ENCODE measurements at places on chromosomes 7 and 10.

DNA sequence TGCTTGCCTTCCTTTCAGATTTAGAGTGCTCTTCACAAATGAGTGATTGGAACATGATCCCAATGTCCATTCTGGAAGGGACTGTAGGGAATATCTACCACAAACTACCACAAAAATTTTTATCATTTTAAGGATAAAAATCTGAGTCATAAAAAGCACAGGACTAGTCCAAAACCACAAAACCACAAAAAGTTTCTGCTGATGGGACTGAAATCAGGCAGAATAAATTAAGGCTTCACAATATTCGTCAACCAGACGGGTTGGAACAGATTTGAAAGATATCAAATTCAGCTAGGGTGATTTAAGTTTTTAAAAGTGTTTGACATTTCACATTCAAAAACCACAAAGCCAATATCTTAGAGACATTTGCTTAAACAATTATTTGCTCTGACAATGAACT, 100.1 kb upstream of the PTN start:
- DNase-seq: no peak
- H3K27ac ChIP-seq: no peak overlapping the region
- no peaks in the 10 kb centered on the region for H3K36me3 ChIP-seq
- H3K27me3 ChIP-seq: no peaks in the 10 kb centered on the region

DNA sequence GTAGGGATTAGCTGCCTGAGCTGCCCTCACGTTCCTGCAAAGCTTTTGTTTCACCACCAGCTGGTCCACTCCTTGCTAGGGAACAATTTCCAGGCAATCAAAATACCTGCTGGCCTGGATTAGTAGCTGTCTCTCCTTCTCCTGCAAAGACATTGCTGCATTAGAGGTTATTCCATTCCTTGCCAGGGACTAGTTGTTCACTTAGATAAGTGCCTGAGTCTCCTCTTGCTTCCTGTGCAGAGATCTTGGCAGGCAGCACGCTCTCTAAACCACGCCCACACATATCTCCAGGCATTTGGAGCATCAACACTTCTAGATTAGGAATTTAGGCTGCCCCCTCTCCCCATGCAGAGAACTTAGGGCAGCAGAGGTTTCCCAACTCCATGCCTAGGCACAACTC, 150.4 kb upstream of the SMIM30 start:
- H3K27me3 ChIP-seq: no peaks in the 10 kb centered on the region
- no peaks in the 10 kb centered on the region for H3K36me3 ChIP-seq
- no peak for DNase-seq
- H3K4me1 ChIP-seq: no peaks in the 10 kb centered on the region
- H3K4me3 ChIP-seq: no peak overlapping the region
- H3K27ac ChIP-seq: no peak overlapping the region

GRCh38 chr7:42198974-42199668, 37.9 kb downstream of the GLI3 start:
- H3K36me3 ChIP-seq: no peaks in the 10 kb centered on the region
- no peak for DNase-seq
- no peak overlapping the region for H3K27ac ChIP-seq
- no peaks in the 10 kb centered on the region for H3K27me3 ChIP-seq
- H3K4me1 ChIP-seq: peaks cover 6% of the 10 kb centered on the region
- no peak overlapping the region for H3K4me3 ChIP-seq

DNA sequence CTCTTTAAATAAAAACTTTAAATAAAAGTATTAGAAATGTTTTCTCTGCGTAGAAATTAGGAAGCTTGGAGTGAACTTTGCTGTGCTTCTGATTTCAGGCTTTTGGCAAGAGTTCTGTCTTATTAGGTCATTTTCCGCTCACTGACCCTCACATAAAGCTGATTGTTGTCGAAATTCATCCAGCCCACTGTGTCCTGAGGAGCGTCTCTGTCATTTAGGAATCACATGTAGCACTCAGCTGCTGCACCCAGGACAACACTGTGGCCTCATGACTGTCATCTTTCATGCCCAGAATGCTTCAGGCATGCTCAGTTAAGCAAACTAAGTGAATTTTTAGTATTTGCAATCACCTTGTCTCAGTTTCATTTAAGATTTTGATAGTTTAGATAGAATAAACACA, 57.8 kb upstream of the MSRB2 start:
- H3K4me1 ChIP-seq: no peaks in the 10 kb centered on the region
- H3K27ac ChIP-seq: no peak overlapping the region
- no peaks in the 10 kb centered on the region for H3K27me3 ChIP-seq
- H3K4me3 ChIP-seq: no peak overlapping the region
- no peak for DNase-seq

DNA sequence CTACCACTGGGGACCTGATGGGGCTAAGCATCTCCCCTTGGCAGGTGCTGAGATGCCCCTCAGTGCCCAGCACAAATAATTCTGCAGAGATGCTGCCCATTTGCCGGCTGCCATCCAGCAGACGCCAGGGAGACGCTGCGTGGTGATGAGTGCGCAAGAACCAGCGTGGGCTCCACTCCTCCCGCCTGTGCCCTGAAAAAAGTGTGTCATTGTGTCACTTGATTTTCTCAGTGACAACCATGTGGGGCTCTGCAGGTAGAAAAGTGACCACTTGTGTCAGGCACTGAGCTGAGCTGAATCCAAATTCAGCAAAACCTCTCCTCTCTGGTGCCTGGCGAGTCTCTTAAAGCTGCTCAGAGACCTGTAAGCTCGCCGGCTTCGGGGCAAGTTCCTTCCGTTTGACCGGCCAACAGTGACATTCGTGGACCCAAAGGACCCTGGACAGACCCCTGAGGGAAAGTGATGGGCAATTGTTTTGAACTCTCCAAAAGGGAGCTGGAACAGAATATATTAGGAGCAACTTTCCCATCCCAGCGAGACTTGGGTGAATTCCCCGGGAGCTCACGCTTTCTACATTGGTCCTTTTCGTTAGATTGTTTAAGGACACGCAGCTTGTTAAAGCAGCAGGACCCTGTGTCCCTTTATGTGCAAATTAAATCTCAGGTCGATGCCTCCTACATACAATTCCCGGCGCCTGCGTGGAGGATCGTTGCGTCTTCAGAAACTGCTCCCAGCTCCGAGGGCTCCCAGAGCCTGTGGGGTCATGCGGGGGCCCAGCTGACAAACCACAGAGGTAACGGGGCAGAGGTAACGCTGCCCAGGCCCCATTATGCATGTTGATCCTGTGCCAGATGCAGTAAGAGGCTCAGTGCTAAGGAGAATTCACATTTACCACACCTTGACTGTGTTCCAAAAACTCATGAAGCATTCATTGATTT, 332.7 kb downstream of the ADARB2 start:
- H3K27me3 ChIP-seq: peaks cover 2% of the 10 kb centered on the region
- no peaks in the 10 kb centered on the region for H3K36me3 ChIP-seq

- H3K27ac ChIP-seq: no peak overlapping the region
- no peaks in the 10 kb centered on the region for H3K4me1 ChIP-seq
- peaks cover 3% of the 10 kb centered on the region for H3K27me3 ChIP-seq
- H3K36me3 ChIP-seq: no peaks in the 10 kb centered on the region
- H3K4me3 ChIP-seq: no peak overlapping the region
Measured at GRCh38 chr10:44020322-44021111, 364.4 kb downstream of the CXCL12 start.

DNA sequence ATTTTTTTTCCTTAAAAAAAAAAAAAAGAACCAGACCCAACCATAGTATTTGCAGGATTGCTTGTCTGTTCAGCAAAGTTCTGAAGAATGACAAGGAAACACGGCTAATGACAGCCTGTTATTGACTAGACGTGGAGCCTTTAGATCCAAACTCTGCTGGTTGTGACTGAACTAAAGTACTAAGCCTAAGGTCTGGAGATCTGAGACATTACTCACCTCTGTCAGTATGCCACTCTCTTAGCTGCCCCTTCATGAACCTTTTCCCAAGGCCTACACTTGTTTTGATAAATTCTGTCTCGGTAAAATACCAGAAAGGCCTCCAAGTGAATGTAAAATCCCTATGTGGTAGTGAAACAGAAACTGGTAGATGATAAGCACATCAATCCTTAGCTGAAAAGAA, 101.0 kb downstream of the CABCOCO1 start:
- DNase-seq: no peak
- no peaks in the 10 kb centered on the region for H3K36me3 ChIP-seq
- peaks cover 16% of the 10 kb centered on the region for H3K4me1 ChIP-seq
- no peaks in the 10 kb centered on the region for H3K27me3 ChIP-seq

GRCh38 chr10:122264931-122265330, 6.2 kb upstream of the BTBD16 start:
- no peaks in the 10 kb centered on the region for H3K4me1 ChIP-seq
- H3K36me3 ChIP-seq: no peaks in the 10 kb centered on the region
- no peaks in the 10 kb centered on the region for H3K27me3 ChIP-seq
- H3K27ac ChIP-seq: no peak overlapping the region
- H3K4me3 ChIP-seq: no peak overlapping the region

DNA sequence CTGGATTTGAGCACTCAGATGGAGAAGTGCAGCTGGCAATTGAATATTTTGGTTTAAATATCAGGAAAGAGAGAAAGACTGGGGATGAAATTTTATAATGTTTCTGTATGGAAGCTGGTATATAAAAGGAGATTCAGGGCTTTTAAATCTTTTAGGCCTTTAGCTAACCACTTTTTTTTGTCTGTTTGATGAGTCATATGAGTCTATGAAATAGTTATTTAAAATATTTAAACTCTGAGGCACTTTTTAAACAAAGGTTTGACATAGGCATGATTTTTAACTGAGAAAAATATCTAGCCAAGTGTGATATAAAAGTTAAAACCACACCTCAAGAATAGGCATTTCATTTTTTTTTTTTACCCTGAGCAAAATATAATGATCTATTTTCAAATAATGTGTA, 944.3 kb downstream of the GATA3 start:
- no peak overlapping the region for H3K27ac ChIP-seq
- no peak for DNase-seq
- H3K4me3 ChIP-seq: no peak overlapping the region
- H3K36me3 ChIP-seq: no peaks in the 10 kb centered on the region
- no peaks in the 10 kb centered on the region for H3K27me3 ChIP-seq

DNA sequence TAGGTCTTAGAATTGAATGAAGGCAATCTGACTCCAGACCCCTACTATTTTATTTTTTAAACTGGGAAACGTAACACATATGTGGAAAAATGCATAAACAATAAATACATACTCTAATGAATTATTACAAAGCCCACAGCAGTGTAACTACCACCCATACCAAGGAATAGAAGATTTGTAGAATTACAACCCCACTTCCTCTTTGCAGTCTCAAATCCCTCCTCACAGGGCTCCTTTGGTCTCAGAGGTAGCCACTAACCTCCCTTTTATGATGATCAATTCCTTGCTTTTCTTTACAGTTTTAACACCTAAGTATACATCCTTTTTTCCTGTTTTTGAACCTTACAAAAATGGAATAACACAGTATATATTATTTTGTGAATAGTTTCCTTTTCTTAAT, 6.7 kb upstream of the CCDC126 start:
- no peaks in the 10 kb centered on the region for H3K36me3 ChIP-seq
- H3K27me3 ChIP-seq: no peaks in the 10 kb centered on the region
- H3K4me3 ChIP-seq: no peak overlapping the region
- DNase-seq: no peak
- peaks cover 3% of the 10 kb centered on the region for H3K4me1 ChIP-seq

DNA sequence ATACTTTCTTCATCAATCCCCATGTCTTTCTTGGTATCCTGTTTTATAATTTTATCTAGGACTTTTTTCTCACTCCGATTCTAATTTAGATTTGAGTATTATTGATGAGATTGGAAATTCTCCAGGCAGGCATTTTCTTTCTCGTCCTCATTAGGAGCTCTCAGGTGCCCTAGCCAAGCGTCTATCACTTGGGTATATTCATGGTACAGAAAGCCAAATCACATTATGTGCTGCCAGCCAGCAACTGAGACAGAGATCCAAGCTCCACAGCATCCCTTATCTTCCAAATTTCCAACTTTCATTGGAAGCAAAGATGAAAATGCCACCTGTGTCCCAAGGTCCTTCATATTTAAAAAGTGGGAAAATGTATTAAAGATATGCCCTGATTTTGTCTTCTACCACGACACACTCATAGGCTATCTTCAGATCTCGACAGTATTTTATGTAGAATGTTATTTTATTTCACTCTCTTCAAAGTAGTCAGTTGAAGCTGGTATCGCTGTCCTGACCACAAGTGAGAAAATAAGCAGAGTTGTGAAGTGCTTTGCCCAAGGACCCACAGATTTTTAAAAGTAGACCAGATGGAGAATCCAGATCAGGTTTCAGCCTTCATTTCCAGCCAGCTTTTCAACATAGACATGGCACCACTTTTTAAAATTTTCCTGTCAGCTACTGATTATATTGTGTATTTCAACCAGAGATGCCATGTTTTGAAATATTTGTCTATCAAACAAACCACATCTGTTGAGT, 773.4 kb downstream of the CNTNAP2 start:
- no peak for DNase-seq
- no peaks in the 10 kb centered on the region for H3K27me3 ChIP-seq
- no peak overlapping the region for H3K27ac ChIP-seq

DNA sequence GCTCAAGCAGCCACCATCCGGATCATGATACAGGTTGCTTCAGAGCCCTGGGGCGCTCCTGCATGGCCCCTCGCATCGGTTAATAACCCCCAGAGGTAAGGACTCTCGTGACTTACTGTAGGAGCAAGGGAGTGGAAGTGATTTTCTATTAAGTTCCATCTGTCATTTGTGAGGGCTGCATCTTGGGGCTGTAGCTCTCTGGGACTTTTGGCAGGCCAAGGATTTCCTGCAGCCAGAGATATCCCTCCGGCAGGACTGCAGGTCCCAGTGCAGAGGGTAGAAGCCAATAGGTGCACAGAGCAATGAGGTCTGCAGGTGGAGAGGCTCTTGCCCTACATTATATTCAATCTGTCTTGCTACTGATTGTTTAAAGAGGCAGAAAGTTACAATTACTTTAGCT, 356.8 kb upstream of the ADARB2 start:
- H3K36me3 ChIP-seq: no peaks in the 10 kb centered on the region
- no peak overlapping the region for H3K27ac ChIP-seq
- no peaks in the 10 kb centered on the region for H3K27me3 ChIP-seq
- DNase-seq: no peak
- no peak overlapping the region for H3K4me3 ChIP-seq
- H3K4me1 ChIP-seq: no peaks in the 10 kb centered on the region

- H3K27ac ChIP-seq: no peak overlapping the region
- H3K4me1 ChIP-seq: peaks cover 8% of the 10 kb centered on the region
- H3K4me3 ChIP-seq: no peak overlapping the region
- DNase-seq: no peak
Measured at GRCh38 chr7:55563596-55564325, 8.5 kb downstream of the VOPP1 start.

DNA sequence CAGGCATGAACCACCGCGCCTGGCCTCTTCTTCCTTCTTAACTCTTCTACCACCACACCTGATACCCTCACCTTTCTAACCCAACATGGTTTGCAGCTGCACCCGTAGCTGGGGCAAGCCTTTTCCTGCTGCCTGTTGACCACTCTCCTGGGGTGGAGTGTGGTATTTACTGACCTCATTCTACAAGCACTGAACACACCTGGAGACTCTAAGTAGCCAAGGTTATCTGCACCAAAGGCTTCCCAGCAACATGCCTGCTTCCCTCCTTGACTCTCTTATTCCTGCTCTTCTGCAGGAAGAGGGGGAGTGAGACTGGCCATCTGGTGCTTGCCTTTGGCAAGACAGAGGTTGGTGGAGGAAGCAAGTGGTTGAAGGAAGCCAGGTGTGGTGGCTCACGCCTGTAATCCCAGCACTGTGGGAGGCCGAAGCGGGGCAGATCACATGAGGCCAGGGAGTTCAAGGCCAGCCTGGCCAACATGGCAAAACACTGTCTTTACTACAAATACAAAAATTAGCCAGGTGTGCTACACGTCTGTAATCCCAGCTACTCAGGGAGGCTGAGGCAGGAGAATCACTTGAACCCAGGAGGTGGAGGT, 10.1 kb downstream of the ACTR1A start:
- no peak overlapping the region for H3K4me3 ChIP-seq
- DNase-seq: no peak
- H3K27ac ChIP-seq: no peak overlapping the region
- peaks cover 27% of the 10 kb centered on the region for H3K36me3 ChIP-seq

GRCh38 chr7:130988443-130988842, 254.4 kb upstream of the KLF14 start:
- H3K36me3 ChIP-seq: peaks cover 12% of the 10 kb centered on the region
- no peaks in the 10 kb centered on the region for H3K27me3 ChIP-seq
- no peak overlapping the region for H3K4me3 ChIP-seq
- H3K27ac ChIP-seq: no peak overlapping the region

Measured in common myeloid progenitor, CD34-positive (primary cell).